ENCODE measurements at places on chromosomes 3 and 15.

GRCh38 chr3:156353563-156353962 lies 201.4 kb downstream of the SSR3 start:
- DNase-seq, result no peak

GRCh38 chr3:94082391-94082937 lies 19.6 kb downstream of the NSUN3 start:
- no peak for DNase-seq

GRCh38 chr15:67373971-67374370 lies 119.4 kb downstream of the IQCH start:
- DNase-seq, result no peak

- peak; percentile 33 for DNase-seq
These were observed 59.8 kb upstream of the KLHL25 start for GRCh38 chr15:85854345-85855097.

- no peak for DNase-seq
These were observed 21.6 kb upstream of the SPTBN5 start for GRCh38 chr15:41915255-41915994.

DNA sequence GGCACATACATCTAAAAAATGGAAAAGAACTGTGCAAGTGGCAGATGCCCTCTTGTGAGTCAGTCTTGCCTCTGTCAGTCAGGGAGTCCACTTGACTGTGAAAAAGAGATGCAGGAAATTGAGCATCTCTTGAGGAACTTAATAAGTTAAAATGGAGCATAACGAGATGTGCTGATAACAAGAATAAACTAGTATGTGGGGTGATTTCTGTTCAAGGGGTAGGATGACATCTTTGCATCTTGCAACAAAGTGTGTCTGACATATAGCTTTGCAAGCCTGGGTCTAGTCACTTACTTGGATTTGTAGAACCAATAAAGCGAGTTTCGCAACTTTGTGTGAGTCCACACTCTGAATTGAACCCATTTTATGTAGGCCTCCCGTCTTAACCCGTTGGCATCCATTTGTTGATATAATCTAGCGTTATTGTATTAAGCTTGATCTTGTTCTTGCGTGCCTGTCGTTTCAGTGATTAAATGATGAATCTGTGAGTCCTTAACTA lies 2.2 kb downstream of the USP3 start:
- DNase-seq, result peak; percentile 52

DNA sequence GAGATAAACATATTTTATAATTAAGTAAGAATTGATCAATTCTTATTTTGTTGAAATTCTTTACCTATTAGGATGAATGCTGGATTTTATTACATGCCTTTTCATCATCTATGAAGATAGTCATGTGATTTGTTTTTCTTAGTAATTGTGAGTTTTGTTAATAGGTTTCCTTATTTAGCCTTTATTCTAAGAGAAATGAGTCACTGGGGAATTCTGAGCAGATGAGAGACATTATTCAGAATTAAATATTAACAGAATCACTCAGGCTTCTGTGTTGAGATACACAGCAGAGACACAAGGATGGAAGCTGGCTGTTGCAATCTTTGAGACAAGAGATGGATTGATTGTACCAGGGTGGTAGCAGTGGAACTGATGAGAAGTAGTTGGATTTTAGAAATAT lies 7.4 kb upstream of the ANO10 start:
- no peak for DNase-seq

- DNase-seq, result no peak
These were observed 17.9 kb downstream of the TMEM40 start for GRCh38 chr3:12741209-12741608.

GRCh38 chr3:1197051-1197450 lies 104.2 kb downstream of the CNTN6 start:
- no peak for DNase-seq

GRCh38 chr3:89525609-89526008 lies 418.2 kb downstream of the EPHA3 start:
- DNase-seq, result no peak

Data from cerebellar nuclear complex (tissue), 1 donor.